CD4-positive, alpha-beta T cell treated with Interferon alpha-2 for 1 hour (primary cell): ENCODE measurements at places on chromosomes 16 and 17.

DNA sequence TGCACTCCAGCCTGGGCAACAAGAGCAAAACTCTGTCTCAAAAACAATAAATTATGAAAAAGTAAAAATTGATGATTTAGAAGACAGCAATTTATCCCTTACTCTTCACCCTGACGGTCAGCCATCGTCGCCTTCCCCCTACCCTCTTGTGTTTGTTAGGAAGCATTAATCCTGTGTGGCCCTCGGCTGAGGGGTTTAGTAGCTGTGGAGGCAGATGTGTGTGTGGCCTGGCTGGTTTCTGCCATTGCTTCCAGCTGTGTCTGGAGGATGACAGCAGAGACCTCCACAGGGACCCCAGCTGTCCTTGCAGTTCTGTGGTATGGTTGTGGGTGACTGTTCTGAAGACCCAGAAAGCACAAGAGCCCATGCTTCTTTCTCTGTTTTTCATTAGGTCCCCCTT, 25.9 kb downstream of the DBNDD1 start:
- no peak for DNase-seq

- DNase-seq, result no peak
Measured at GRCh38 chr17:79152636-79153035, 78.0 kb downstream of the ENGASE start.

GRCh38 chr16:79640513-79641360, 40.2 kb upstream of the MAF start:
- no peak for DNase-seq

DNA sequence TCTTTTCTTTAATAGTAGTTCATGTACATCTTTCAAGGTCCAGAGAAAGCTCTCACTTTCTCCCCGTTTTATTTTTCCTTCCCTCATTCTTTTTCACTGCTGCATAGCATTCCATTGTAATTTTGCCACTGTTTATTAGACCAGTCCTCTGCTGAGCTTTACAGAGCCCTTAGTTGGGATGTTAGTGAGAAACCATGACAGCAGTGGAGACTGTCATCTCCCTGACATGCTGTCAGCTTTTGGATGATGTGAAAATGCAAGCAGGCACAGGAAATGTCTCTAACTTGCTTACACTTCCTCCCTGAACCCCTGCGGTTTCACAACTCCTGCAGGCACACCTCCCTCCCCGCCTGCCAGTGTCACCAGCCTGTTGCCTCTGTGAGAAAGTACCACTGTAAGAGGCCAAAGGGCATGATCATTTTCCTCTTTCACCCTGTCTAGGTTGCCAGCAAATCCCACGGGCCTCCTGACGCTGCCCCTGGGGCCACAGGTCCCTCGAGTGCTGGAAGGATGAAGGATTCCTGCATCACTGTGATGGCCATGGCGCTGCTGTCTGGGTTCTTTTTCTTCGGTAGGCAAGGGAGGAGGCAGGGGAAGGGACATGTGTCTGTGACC, at the start of gene ITGAL:
Gene ITGAL (plus strand): TSS at position 415 of the 615 bp plus-strand sequence. CDS start 96 bp downstream, at position 511.
- peak; percentile 82 for DNase-seq

DNA sequence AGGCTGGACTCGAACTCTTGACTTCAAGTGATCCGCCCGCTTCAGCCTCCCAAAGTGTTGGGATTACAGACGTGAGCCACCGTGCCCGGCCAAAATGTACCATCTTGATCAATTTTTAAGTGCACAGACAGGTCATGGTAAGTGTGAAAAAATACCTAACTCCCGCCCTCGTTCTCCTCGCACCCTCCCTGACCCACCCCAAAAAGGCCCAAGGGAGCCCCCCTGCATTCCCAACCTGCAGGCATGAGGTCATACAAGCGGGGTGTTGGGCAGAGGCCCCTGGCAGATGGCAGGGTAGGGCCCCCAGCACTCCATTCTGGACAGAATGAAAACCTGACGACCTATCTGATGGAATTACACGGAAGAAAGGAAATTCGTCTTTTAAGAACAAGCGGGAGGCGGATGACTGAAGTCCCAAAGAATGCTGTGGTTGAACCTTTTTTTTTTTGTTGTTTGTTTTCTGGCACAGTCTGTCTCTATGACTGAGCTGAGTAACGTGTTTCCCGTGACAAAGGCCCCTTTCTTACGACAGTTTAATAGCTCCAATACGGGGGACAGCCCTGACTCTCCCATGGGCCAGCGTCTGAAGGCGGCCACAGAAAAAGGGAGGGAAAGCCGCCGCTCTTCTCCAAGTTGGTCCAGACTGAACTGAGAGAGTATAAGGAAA, 376.4 kb downstream of the SLC39A11 start:
- DNase-seq, result no peak

DNA sequence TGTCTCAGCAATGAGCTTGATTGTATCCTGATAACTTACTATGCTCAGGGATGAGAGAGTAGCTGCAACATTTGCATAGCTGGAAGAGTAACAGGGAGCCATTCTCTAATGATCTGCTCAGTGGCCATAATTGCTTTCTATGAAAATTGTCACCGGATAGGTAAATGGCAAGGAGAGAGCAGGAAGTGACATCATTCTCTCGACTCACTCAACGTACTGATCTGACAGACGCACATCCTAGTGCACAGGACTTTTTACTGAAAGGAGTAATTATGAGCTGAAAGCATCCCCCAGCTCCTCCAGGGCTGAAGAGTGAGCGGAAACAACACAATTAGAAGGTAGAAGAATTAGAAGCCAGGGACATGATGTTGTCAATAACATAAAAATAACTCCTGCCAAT, 71.8 kb downstream of the IRX5 start:
- DNase-seq, result no peak

DNA sequence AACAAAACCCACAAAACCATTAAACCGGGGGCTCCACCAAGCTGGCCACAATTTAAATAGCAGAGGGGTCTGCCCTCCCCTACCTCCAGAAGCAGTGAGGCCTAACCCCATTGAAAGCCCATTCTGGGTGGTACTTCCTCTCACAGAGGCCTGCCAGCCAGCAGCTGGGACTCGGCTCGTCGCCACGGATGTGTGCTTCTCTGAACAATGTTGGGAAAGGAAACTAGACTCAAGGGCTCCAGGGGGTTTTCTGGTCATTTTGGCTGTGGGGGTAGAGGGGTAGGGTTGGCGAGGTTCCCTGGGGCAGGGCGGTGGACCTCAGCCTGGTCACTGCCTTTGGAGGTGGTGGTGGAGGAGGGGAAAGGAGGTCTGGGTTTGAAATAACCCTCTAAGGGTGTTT, 4.7 kb upstream of the PLCG2 start:
- no peak for DNase-seq

- DNase-seq, result peak; percentile 5
Measured at GRCh38 chr17:57724026-57724728, 20.9 kb downstream of the CCDC182 start.

DNA sequence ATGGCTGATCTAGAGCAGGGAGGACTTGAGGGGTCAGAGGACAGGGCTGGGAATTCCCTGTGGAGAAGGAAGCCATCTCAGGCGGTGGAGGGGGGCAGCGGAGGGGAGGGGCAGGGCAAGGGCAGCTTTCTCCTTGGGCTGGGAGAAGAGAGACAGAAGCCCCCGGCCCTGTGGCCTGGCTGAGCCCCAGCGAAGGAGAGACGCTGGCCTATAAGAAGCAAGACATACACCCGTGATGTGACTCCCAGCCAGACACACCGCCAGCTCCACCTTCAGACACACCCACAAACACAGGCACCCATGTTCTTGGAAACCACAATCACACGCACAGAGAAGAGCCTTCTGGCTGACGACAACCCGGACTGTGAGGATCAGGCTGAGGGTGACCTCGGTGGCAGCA, 10.0 kb downstream of the TRPV3 start:
- DNase-seq, result no peak

DNA sequence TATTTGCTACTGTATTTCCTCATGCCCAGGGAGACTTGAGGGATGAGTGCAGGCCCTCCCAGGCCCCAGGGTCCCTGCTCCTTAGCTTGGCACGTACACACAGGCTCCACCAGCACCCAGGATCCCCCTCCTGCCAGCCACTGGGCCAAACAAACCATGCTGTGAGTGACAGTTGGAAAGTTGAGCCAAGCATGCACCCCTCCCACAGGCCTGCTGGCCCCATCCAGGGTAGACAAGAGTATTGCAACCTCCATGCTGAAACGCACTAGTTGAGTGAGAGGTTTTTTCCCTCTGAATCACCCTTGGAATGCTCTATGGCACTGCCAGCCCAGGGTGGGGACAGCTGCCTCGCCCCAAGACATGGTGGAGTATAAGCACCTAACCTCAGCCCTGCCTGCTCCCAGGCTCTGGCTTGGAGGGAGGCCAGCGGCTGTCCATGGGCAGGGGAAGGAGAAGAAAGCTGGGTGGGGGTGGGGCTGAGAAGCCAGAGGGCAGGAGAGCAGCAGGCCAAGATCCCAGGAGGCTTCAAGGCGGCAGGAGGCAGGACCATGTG, 49.6 kb downstream of the PITPNM3 start:
- no peak for DNase-seq
